Thyroid gland (tissue), 4 donors: ENCODE measurements at places on chromosomes 2 and 18.

- no peak for DNase-seq
Measured at GRCh38 chr2:241720099-241720498, 14.3 kb upstream of the D2HGDH start.

- no peak for DNase-seq
Measured at GRCh38 chr18:28040716-28041115, 136.2 kb downstream of the CDH2 start.

GRCh38 chr2:3742743-3743508 is 39.6 kb downstream of the DCDC2C start:
- DNase-seq: no peak

DNA sequence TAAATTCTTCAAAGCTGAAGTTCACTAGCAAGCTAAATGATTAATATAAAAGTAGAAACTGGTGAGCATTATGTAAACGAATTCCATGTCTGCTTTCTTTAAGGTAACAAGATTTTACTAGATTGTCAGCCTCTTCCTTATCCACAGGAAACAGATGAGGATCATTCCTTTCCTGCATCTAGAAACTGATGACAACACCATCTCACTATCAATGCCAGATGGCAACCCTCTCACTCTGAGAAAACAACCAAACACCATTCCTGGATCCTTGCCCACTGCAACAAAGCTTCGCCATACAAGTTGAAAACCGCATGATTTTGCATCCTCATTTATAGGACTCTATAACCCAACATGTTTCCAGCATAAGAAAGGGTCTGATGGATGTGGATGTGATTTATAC is 122.9 kb downstream of the ZNF521 start:
- no peak for DNase-seq

DNA sequence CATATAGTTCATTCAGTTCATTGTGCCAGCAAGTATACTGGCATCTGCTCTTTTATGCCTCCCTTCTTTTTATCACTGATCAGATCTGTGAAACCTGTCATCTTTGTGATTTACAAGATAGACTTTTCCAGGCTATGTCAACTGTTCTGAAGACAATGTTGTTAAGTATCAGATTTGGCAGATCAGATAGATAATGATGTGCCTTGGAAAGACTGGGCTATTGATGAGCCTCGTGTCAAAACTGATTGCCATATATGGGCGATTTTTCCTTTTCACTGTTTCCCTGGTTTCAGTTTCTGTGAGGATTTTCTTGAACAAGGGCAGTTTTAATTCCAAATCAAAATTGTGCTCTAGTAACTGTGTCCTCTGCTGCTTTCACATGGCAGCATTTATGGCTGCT is 26.6 kb downstream of the INSIG2 start:
- DNase-seq: no peak

DNA sequence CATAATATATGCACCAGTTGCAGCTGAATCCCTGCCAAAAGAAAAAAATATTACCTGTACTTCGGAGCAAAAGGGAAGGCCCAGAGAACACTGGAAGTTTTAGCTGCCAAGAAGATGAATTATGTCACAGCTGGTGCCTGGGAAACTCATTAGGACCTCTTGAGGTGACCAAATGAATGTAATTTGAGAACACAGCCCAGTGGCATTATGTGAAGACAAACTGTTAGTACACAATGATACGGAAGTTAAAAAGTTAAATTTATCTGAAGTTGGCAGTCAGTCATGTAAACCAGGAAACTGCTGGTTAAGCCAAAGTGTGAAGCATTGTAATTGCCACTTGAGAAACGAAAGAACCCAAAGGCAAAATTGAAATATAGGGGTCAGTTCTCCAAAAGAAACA is 80.7 kb downstream of the EML4 start:
- no peak for DNase-seq

GRCh38 chr2:127531221-127531648 is 4.2 kb upstream of the MYO7B start:
- DNase-seq: no peak

DNA sequence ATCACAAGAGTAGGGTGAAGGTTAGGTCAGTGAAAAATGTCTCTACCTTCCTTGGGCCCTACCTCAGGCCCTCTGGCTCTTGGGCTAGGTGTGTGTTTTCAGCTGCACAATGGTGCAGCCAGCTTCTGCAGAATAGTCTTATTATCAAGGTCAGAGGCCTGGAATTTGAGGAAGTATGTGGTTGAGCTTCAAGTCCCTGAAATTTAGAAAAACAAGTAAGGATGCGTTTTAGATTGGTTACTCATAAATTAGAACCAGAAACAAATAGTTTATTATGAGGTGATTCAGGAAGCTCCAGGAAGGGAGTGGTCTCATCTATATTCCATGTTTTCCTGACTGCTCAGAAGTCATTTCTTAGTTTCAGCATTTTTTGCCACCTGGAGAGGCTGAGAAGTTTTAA is 204.2 kb upstream of the CELF4 start:
- no peak for DNase-seq
